IPS DF 6.9 (cell line): ENCODE measurements at places on chromosomes 4 and X.

DNA sequence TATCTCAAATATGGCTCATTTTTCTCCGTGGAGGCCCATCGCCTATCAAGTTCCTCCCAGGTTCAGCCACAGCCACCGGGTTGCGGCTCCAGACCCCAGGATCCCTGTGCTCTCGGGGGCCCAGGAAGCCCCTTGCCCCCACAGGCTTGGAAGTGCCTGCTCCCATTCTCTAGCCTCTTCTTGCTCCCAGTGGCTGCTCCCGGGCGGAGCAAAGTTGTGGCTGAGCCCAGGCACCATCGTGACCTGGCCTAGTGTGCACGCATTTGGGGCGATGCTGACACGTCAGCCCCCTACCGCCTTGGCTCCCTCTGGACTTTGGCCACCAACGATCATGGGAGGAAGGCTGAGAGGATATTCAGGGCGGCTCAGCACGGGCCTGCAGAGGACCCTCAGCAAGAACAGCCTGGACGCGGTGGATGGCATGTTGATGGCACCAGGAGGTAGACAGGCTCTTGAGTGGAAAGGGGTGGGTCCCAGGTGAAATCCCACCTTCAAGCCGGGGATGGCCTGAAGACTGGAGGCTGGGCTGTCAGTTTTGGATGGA is 419.4 kb upstream of the AGA start:
- no peak for DNase-seq

DNA sequence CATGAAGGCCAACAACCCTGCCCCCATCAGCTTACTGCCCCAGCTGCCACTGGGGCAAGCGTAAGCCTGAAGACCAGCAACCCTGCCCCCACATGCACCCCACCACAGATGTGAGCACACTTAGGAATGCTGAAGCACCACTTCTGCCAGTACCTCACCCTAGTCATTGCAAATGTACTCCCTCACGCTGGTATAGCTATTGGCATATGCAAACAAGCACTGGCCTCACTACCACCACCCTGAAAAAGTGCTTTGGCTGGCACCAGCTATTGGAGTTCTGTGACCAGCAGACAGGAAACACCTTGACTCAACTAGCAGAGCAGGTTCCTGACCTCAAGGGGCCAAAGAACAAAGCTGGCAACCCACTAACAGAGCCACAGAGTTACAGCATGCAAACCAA is 534.4 kb upstream of the POU3F4 start:
- DNase-seq = no peak

GRCh38 chrX:136708348-136708747 is 60.4 kb downstream of the CD40LG start:
- DNase-seq = no peak

DNA sequence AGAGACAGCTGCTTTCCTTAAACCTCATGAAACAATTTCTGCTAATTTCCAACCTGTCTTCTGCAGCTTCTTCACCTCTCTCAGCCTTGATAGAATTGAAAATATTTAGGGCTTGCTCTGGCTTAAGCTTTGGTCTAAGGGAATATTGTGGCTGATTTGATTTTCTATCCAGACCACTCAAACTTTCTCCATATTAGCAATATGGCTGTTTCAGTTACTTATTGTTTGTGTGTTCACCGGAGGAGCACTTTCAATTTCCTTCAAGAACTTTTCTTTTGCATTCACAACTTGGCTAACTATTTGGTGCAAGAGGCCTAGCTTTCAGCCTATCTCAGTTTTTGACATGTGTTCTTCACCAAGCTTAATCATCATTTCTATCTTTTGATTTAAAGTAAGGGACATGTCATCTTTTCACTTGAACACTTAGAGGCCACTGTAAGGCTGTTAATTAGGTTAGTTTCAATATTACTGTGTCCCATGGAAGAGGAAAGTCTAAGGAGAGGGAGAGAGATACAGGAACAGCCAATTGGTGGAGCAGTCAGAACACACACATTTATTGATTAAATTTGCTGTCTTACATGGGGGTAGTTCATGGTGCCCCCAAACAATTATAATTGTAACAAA is 213.2 kb downstream of the RASL11B start:
- no peak for DNase-seq

DNA sequence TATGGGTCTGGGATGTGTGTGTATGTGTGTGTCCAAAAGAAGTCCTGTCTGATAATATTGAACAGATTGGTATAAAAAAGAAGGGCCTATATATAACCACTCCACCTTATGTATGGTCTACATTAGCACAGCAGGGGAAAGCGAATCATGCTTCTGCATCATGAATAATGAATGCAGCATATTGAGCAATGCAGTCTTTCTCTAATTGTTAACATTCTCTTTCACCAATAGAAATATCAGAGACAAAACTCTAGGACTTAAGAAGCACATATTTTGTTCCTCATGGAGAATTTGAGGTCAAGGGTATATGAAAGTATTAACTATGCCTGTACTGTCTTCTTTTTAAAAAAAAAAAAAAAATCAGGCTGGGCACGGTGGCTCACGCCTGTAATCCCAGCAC is 264.3 kb upstream of the NOCT start:
- DNase-seq = no peak

DNA sequence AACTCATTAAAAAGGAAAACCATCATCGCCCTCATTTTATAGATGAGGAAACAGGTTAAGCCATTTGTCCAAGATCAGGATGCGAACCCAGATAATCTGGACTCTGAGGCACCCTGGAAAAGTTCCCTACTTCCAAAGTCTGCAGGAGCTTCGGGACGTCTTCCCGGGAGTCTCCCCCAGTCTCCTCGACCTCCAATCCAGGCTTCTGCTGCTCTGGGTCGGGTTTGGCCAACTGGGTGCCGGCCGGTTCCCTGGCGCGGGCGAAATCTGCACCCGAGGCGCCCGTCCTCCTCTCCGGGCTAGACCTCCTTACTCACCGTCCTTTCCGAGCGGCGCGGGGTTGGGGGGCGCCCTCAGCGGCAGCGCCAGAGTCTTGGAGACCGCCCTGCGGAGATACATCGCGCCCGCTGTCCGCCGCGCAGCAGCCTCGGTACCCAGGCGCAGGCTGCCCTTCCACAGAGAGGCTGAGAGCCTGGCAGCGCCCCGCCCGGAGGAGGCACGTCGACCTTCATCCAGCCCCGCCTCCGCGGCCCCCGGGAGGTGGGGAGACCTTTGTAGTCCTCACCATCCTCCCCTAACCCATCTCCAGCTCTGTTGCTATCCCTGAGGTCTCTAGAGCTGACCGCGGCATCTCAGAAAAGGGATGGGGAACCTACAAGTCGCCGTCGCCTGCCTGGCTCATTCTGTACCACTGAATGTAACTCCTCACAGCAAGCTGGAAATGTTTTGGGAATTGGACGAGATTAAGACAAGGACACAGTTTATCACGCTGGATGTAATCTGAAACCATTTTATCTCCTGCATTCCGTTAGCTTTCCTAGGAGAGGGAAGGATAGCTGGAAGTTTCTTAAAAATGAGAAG is at the start of gene MGARP:
TSS of gene MGARP (minus strand) at position 466 of the 861 bp plus-strand sequence. CDS start at position 399, 67 bp downstream.
- no peak for DNase-seq

DNA sequence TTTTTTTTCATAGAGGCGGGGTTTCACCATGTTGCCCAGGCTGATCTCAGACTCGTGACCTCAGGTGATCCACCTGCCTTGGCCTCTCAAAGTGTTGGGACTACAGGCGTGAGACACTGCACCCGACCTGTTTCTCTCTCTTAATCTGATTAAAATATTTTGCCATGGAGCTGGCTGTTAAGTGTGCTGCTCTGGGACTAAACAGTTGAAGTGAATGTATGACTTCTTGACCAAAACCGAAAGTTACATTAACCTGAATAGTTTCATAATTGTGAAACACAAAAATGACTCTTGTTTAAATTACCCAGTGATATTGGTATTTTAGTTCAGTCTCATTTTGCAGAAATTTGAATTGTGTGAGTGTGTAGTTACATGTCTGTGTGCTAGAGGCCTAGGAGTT is 2548.6 kb downstream of the PCDH7 start:
- no peak for DNase-seq

- no peak for DNase-seq
These were observed 4.6 kb downstream of the HTT-AS start for GRCh38 chr4:3069661-3070199.

- DNase-seq = no peak
These were observed 30.8 kb upstream of the TBL1X start for GRCh38 chrX:9434051-9434550.

GRCh38 chr4:2787230-2788100 is 5.4 kb upstream of the SH3BP2 start:
- no peak for DNase-seq

DNA sequence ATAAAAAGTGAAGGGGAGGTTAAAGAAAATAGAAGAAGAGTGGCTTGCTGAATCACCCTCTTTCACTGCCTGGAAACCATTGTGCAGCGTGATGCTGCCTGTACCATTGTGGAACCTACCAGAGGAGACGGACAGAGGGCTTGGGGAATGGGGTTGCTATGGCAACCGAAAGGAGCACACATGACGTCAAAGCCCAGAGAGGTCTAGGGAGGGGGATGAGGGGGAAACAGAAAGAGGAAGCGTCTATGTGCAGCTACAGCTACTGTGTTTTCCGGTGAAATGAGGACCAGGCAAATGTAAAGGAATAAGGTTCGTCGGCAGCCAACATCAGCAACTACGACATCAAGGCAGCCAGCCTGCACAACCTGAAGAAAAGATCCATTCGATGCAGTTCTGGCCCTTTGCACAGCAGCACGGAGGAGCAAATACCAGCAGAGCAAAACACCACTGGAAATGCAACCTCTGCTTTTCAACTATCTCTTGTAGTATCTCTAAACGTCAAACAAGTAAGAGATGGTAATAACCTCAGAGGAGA is at the start of gene MAPK10:
TSS of gene MAPK10 (minus strand) at position 110 of the 535 bp plus-strand sequence.
- DNase-seq = peak; percentile 68

DNA sequence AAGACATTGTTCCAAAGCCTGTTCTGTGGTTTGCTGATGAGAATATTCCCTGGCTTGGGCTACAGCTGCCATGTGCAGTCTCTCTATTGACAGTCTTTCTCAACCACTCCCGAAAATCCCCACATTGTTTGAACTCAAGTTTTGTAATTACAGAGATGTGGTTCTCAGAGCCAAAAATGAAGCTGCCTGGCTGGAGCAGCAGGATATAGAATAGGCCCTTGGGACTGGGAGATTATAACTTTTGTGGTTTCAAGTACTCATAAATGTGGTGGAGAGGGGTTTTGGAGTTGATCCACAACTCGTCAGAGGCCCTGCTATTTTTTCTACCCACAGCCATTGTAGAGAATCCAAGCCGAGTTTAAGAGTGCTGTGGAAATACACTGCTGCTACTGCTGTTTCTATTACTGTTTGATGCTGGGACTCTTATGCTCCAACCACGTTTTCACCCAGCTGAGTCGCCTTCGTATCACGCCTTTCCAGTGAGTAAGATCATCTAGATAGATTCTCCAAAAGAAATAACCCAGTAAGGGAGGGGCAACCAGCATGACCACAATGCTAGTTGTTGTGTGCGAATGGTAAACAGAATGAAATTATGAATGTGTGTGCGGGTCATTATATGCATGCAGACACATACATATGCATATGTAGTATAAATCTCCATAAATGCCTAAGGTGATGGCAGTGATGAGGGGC is 57.1 kb upstream of the ATXN3L start:
- DNase-seq = no peak

DNA sequence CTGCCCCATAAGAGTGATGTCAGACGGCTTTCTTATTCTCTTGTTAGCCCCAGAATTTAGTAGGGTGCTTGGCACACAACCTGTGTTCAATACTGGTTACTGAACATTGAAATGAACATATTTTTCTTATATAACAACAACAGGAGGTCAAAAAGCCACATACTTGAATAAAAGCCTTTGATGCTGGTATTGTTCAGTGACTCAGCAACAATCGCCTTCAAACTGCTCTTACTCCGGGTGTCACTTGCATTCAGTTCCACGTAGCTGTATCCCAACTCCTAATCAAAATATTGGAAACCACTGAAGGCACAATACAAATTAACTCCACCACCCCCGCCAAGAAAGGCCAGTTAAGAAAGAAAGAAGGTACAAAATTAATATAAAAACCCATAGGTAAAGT is 61.5 kb downstream of the RFC1 start:
- DNase-seq = no peak

GRCh38 chr4:24794916-24795665 is at the start of gene SOD3:
Gene SOD3, plus strand, starts transcription at chr4:24795573. Its CDS starts 3,949 bp downstream, at chr4:24799522.
- DNase-seq = peak; percentile 74

DNA sequence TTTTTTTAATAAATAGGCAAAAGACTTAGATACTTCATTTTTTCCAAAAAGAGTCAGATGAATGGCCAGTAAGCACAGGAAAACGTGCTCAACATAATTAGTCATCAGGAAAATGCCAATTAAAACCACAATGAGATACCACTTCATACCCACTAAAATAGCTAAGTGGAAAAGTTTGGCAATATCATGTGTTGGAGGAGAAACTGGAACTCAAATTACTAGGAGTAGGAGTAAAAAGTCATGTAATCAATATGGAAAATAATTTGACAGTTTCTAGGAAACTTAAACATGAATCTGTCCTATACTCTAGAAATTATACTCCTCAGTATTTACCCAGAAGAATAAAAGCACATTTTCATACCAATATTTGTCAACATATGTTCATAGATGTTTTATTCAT is 449.8 kb downstream of the INPP4B start:
- DNase-seq = no peak

DNA sequence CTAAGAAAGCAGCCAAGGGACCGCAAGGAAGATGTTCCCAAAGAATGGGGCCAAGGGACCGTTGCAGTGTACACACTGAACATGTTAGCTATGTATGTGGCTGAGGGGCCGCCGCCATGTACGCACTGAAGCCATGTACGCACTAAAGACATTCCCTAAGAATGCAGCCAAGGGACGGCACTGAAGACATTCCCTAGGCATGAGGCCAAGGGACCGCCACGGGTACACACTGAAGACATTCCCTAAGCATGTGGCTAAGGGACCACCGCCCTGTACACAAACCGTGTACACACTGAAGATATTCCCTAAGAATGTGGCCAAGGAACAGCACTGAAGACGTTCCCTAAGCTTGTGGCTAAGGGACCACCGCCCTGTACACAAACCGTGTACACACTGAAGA is 54.0 kb downstream of the DHRSX start:
- DNase-seq = no peak

- DNase-seq = no peak
These were observed 110.5 kb downstream of the PCDH18 start for GRCh38 chr4:137421796-137422195.

- no peak for DNase-seq
These were observed 67.4 kb upstream of the CLCN4 start for GRCh38 chrX:10089378-10089795.

DNA sequence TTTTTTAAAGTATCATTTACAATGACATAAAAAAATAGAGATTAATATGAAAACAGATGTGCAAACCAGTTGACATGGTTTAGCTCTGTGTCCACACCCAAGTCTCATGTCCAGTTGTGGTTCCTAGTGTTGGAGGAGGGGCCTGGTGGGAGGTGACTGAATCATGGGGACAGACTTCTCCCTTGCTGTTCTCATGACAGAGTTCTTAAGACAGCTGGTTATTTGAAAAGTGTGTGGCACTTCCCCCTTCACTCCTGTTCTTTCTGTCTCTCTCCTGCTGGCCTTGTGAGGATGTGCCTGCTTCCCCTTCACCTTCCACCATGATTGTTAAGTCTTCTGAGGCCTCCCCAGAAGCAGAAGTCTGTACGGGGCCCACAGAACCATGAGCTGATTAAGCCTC is 23.8 kb downstream of the CNOT6L start:
- DNase-seq = no peak

- no peak for DNase-seq
These were observed 182.1 kb downstream of the SCFD2 start for GRCh38 chr4:53183754-53184153.
